Esophagus squamous epithelium (tissue), 5 donors: ENCODE measurements at places on chromosomes 5 and 9.

DNA sequence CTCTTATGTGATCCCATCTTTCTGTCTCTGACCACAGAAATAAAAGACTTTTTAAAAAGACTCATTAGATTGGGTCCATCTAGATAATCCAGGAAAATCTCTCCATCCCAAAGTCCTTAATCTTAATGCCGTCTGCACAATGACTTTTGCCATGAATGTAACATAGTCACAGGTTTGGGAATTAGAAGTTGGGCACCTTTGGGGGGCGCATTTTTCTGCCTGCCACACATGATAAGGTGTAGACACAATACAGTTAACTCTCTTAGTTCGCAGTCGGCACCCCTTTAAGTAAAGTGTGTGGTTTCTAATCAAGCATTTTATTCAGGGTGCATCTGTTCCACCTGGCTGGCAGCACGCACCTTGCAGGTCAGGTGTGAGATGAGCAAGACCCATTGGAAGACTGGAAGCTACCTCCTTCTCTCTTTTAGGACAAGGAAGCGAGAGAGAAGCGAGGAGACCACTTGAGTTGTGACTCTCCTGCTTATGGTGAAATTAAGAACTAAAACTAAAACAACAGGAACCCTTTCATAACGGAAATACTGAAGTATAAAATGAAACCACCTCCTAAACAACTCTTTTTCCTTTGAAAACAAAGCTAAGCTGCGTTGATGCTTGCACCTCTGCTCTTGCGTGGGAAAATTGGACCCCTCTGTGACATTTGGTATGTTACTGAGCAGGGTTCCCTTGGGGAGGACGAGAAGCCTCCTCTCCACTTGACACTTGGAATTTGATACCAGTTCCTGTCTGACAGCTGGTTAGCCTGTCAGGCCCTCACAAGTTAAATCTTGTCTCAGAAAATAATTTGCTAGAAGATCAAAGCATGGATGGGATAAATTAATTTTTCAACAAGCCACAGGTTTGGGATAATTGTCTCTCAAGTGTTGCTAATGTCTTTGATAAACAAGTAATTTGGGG, 304.6 kb upstream of the DMRT1 start:
- no peak for DNase-seq

GRCh38 chr5:84433461-84433860, 48.8 kb upstream of the EDIL3 start:
- DNase-seq: no peak

GRCh38 chr5:140725799-140726471, 25.7 kb downstream of the ZMAT2 start:
- no peak for DNase-seq

- no peak for DNase-seq
Measured at GRCh38 chr5:39995990-39996389, 571.2 kb upstream of the DAB2 start.

DNA sequence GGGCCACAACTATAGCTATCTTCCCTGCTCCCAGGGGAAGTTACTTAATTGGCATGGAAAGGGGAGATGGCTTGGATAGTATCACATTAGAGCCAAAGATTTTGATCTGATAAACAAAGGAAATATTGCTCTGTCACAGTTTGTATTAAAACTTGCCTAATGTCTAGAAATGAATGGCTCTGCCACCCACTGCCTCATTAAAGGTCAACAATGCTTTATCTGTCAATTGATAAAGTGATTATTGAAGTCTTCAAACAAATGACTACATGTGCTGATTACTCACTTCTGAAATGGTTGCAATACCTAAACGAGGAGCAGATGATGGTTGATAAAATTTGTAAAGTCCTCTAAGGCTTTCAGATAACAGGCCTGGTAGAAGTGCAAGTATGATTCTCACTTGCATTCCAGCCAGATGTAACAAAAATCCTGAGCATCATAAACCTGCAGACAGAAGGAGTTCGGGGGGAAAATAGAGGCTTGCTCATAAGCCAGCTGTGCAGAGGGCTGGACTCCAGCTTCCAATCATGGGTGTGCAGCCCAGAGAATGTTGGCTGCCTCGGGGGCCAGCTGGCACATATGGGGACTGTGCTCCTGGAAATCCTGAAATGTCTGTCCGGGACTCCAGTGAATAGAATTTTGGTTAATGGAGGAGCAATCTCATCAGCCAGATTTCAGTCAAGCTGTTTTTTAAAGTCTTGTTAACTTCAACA, 200.5 kb upstream of the SLC27A6 start:
- no peak for DNase-seq

DNA sequence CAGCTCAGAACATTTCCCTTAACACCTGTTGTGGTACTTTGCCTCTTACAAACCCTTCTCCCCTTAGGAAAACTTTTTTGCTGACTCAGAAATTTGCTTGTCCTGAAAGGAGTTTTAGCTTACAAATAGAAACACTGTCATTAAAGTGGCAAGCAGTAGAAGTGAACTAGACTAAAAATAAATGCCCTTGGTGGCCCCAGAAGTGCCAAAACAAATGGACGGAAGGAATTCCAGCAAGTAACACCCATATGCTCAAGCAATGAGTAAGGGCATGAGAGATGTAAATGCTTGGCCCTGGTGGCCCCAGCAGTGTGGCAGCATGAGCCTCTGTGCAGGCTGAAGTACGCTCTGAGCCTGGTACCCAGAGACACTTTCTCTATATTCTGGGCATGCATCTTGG, 8.6 kb downstream of the VLDLR start:
- no peak for DNase-seq

GRCh38 chr5:31964007-31964360, 210.1 kb downstream of the GOLPH3 start:
- DNase-seq: no peak

- DNase-seq: no peak
Measured at GRCh38 chr5:16456103-16456832, 9.3 kb downstream of the ZNF622 start.

- peak; percentile 90 for DNase-seq
Measured at GRCh38 chr9:92764988-92765936, 629 bp upstream of the BICD2 start.

GRCh38 chr9:133187561-133188005, 21.5 kb downstream of the OBP2B start:
- DNase-seq: no peak

DNA sequence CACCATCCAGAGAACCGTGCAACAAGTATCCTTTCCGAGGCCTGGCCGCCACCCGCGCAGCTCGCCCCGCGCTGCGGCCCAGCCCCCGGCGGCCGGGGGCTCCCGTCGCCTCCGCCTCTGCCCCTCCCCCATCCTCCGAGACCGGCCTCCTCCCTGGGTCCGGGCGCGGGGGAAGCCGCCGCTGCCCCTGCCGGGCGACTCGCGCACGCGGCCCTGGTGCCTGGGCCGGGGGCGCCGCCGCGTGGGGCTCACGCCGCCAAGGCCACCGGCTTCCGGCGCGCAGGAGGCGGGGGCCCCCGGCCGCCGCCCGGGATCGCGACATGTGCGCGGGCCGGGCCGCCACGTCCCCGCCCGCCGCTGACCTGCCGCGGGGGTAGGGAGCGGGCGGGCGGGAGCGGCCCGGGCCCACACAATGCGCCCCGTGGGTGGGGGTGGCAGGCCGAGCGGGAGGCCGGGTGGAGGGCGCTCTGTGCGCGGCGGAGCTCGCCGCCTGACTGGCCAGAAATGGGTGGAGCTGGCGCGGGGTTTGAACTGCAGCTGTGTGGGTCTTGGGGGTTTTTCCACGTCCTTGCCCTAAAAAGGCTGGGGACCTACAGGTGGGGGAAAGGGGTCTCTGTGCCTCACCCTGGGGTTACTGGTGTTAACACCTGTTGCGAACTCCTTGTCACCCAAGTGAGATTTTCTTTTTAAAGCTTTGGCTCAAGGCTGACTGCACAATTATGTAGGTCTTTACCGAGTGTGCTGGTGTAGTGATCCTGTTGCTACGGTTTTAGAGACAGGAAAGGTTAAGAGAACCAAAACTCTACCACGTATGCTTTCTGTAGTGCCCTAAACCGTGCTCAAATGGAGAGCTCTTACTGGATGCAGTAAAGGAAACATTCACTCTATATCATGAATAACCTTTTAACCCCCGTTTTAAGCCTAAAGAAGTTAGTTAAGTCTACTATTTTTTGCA, 32.3 kb downstream of the TNPO1 start:
- no peak for DNase-seq

GRCh38 chr5:168366116-168366515, 74.7 kb downstream of the WWC1 start:
- no peak for DNase-seq

- DNase-seq: no peak
Measured at GRCh38 chr5:8907168-8907868, 638.6 kb downstream of the SEMA5A start.

DNA sequence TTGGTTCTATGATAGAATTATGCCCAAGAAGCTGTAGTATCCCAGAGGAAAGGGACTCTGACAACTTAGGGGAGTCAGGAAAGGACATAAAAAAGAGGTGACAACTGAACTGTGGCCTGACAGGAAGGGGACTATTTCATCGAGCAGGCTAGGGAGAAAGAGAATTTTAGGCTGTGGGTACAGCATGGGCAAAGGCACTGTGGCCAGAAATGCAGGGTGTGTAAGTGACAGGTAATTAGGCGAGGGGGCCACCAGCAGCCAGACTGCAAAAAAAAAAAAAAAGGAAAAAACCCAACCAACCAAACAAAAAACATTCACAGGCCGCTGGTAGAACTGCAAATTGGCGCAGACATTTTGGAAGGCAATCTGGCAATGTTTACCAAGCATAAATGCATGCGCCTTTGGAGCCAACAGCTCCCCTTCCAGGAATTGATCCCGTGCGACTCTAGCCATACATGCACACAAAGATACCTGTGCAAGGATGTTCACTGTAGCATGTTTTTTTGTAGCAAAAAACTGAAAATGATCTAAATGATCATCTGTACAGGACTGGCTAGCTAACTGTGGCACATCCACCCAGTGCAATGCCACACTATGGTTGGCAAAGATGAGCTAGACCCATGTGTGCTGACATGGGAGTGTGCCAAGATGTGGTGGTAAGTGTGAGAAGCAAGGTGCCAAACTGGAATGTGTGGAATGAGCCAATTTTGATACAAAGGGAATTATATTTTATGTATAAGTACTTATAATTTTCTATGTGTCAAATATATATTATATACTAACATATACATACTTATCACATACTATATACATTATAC, 1.1 kb downstream of the EIF4E1B start:
- DNase-seq: no peak

GRCh38 chr9:96141666-96142065, 160.3 kb downstream of the HSD17B3 start:
- DNase-seq: no peak

- DNase-seq: no peak
Measured at GRCh38 chr9:76798527-76798926, 34.3 kb downstream of the PCA3 start.

- no peak for DNase-seq
Measured at GRCh38 chr9:101590901-101591300, 3.9 kb downstream of the PPP3R2 start.

- DNase-seq: no peak
Measured at GRCh38 chr5:96816411-96816939, 8.7 kb upstream of the ERAP1 start.

DNA sequence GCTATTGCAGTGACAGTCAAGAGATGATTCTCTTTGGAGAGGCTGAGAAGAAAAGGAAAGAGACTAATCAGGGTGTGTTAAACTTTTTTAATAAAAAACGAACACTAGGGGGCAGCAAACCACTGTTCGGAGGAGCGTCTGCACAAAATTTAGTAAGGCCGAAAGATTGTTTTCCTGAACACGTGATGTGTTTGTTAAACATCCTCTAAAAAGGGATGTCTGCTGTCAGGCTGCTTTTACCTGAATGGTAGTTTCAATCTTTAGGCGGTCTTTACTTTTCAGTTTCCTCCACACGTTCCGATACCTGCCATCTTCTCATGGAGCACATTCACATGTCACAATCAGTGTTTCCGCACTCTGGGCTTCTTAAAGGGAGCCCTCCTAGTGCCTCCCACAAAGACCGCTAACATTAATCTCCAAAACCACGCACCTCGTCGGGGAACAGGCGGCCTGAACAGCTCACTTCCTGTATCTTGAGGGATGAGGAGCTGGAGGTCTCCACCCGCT, 125.2 kb downstream of the GPBP1 start:
- no peak for DNase-seq

GRCh38 chr9:98046180-98046543, 10.4 kb upstream of the NANS start:
- no peak for DNase-seq

GRCh38 chr9:5712651-5713390, 83.9 kb downstream of the RIC1 start:
- DNase-seq: no peak

GRCh38 chr5:111550282-111551020, 38.1 kb upstream of the STARD4 start:
- DNase-seq: peak; percentile 2

DNA sequence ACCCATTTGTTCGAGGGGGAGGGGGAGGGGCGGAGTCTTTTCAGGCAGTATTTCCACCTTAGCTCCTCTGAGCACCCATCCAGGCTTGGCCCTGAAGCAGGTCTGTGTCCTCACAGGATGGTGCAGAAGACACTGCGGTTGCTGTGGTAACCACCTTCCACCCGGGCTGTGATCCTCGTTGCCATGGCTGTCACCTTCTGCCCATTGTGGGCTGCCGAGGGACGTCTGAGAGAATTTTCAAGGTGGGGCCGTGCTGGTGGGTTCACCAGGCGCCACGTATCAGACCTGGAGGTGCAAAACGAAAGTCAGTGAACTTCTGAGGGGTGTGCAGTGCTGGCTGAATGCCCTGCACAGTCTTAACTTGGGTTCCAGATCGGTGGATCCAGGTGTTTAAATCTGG, 26.7 kb downstream of the POLR1E start:
- no peak for DNase-seq

- DNase-seq: no peak
Measured at GRCh38 chr9:132351404-132352045, 3.3 kb downstream of the SETX start.

DNA sequence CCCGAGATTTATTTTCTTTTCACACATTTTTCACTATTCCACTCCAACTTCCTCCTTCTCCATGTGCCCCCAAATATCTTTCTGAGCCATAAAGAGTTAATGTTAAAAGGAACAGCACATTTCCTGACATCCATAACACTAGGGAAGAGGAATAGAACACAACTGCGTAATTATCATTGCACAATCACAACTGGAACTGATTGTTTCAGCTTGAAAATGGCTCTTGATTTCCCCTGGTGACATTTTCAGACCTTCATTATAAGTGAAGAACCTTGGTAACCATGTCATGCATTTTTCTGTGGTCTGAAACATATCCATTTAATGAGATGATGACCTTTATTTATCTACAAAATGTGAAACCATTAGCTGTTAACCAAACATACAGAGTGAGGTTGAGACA, 82.4 kb downstream of the PCSK1 start:
- DNase-seq: no peak

DNA sequence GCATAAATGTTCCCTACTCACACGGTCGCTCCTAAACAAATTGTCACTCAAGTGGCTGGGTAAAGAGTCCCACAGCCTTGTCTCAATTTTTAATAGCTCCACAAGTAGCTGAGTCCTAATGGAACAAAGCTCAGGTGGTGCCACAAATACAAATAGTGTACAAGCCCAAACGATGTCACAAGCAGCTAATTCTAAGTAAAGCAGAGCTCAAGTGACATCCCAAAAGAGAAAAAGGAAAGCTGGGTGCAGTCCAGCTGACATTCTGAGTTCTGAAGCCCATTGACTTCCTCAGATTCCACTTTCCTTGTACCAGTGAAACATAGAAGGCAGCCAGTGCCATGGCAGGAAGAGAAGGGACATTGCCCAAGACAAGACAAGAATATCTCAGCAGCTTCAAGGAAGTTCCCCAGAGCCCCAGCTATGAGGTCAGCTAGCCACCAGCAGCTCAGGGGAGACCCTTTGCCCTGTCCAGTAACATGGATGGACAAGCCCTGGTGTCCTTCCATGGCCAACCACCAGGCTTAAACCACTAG, 231.2 kb upstream of the SGCD start:
- DNase-seq: no peak

- no peak for DNase-seq
Measured at GRCh38 chr9:136051837-136052471, 43.1 kb downstream of the NACC2 start.
